ENCODE measurements at places on chromosomes 3 and 15.

DNA sequence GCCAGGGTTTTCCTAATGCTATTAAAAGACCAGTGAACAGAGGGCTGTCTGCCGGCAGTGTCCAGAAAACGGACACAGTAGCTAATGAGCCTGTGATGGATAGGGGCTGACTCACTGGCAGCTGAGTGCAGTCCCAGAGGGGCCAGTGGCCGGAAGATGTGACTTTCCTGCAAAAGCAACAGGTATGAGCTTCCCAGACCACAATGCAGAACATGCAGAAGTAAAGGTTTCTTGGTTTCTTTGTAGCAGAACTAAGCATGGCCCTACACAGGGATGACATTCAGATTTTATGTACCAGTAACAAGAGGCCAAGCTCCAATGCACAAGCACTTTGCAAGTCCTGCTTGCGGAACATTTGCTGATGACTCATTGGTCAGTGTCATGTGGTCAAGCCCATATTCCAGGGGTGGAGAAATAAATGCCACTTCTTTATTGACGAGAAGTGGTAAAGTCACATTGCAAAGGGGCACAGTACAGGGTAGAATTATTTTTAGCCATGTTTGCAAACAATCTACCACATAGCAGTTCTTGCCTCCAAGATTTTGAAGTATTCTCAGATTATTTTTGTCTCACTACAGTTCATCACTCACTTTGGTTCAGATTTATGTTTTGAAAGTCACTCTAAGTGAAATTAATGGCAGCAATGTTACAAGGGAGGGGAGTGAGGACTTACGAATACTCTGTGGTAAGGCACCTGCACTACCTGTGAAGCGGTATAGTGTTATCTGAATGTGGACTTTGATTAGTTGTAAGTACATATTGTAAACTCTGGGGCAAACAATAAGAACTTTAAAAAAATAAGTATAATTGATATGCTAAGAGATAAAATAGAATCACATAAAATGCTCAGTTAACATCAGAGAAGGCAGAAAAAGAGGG, 263.3 kb downstream of the ABHD5 start:
- no peak for DNase-seq

GRCh38 chr3:32948625-32949445, 2.6 kb upstream of the CCR4 start:
- DNase-seq: no peak

GRCh38 chr3:148990236-148990635, 1.1 kb upstream of the GYG1 start:
- DNase-seq: no peak

DNA sequence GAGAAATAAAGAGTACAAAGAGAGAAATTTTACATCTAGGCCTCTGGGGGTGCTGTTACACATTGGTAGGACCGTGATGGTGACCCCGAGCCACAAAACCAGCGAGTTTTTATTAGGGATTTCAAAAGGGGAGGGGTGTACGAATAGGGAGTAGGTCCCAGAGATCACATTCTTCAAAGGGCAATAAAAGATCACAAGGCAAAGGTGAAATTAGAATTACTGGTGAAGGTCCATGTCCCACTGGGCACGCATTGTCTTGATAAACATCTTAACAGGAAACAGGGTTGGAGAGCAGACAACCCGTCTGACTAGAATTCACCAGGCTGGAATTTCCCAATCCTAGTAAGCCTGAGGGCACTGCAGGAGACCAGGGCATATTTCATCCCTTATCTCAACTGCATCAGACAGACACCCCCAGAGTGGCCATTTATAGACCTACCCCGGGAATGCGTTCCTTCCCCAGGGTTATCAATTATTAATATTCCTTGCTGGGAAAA, 4.3 kb downstream of the IRAK2 start:
- no peak for DNase-seq

GRCh38 chr3:108283006-108283405, 13.3 kb upstream of the HHLA2 start:
- no peak for DNase-seq

GRCh38 chr3:23479026-23479425, 275.9 kb downstream of the UBE2E2 start:
- no peak for DNase-seq

- no peak for DNase-seq
Observed at GRCh38 chr3:18740631-18741583, 315.8 kb upstream of the SATB1 start.

GRCh38 chr15:65204931-65205660, 6.2 kb downstream of the CILP start:
- DNase-seq: no peak

DNA sequence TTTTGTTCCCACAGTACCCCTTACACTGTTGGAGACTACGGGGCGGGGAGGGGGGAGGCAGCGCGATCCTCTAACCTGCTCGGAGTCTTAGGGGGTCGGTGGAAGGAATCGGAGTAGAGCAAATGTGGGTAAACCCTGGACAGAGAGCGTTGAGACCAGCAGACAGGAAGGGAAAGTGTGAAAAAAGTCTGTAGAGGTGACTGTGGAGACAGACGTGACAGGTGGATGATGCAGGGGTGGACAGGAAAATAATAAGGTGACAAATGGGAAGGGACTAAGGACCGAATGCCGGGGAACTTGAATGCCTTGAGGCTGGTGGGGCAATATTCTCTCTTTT, 424 bp downstream of the EAF2 start:
- DNase-seq: no peak

GRCh38 chr3:105118905-105119304, 247.8 kb upstream of the ALCAM start:
- DNase-seq: no peak

DNA sequence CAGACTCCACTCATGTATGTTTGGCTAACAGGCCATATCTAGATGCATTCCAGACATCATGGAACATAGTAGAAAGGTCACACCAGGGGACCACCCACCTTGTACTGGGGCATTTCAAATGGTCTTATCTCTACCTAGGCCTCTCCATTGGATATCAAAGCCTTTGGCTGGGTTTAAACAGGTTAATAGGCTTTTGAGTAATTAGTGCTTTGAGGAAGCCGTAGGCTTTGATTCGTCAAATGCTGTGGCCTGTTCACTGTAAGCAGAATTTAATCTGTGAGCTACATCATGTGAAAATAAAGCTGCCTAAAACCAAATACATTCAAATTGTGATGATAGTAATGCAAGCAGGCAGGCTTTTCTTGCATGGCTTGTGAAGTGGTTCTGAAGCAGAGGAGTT, 129.5 kb downstream of the ST8SIA2 start:
- DNase-seq: no peak

DNA sequence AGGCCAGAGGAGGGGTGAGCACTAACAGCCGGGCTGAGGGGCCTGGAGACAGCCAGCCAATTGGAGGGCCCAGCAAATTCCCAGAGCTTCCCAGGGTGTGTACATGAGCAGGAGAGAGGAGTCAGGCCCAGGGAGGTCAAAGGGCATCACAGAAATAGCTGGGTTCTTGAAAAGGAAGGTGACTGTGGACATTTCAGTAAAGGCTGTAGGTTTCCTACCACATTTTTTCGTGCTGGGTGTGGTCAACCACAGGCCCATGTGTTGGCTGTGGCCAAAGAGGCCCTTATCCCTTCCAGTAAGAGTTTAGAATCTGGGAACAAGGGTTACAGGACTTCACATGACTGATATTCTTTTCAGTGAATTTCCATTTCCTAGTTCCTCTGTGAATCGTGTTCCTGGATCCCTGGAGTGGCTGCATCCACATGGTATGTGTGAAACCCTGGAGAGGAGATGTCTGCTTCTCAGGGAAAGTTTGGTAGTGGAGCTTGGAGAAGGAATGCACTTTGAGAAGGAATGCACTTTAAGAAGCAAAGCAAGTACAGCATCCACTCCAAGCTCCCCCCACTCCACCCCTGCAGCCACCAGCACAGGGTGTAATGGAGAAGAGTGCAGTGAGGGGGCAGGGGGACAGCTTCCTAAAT, 73.2 kb upstream of the HEG1 start:
- DNase-seq: no peak

DNA sequence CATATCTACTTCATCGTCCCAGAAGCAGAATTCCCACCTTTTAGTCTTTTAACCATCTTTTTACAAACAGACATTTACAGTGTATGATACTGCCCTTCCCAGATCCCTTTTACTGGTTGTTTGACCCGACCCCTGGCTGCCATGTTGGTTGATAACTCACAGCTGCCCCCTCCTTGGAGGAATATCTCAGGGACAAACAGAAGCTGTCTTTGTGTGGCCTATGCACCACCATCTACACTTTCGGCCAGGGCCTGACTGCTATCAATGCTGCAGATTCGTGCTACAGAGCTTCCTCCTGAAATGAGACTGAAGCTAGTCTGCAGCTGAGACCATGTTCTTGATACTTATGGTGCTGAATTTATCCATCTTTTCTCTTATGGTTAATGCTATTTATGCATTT, 6.6 kb upstream of the POLQ start:
- DNase-seq: no peak

- no peak for DNase-seq
Observed at GRCh38 chr15:90348456-90348855, 3.6 kb upstream of the ZNF774 start.

Data from activated CD8-positive, alpha-beta memory T cell treated with anti-CD3 and anti-CD28 coated beads for 48 hours (primary cell).